ENCODE measurements at places on chromosomes 7 and 10.

DNA sequence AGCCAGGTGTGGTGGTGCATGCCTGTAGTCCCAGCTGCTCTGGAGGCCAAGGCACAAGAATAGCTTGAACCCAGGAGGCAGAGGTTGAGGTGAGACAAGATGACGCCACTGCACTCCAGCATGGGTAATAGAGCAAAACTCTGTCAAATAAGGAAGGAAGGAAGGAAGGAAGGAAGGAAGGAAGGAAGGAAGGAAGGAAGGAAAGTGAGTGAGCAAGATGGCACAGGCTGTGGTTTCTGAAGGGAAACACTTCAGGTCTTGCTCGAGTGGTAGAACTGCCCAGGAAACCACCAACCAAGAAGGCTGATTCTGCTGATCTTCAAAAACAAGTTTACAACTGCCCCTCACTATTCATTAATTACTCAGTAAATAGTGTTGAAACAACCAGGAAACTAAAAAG, 45.2 kb downstream of the EZH2 start:
- DNase-seq = no peak

DNA sequence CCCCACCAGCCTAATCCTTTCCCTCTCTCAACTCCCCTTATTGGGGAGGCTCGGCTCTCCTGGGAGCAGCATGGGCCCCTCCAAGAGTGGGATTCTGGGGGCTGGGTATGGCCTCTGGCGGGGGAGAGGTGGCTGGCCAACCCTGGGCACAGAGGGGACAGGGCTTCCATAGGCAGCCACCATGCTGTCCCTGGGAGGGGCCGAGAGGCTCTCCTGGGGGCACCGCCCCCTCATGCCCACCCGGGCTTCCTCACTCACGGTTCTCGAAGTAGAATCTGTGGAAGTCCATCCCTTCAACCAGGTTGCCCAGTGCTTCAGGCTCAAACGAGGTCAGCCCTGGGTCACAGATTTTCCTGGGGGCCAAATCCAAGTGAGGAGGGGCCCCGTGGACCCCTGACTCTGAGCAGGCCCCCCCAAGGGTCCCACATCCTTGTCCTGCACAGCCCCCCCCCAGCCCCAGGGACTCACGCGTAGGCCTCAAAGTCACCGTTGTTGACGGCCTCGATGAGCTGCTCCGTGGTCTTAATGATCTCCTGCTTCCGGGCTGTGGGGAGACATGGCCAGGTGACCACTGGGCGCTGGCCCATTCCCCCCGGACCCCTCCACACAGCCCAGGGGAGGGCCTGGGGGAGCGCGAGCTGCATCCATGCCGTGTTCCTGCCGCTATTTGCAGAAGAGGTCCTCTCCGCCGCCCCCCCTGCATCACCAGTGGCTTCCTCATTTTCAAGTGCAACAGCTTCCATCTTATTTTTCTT, 19.8 kb downstream of the YKT6 start:
- no peak for DNase-seq

DNA sequence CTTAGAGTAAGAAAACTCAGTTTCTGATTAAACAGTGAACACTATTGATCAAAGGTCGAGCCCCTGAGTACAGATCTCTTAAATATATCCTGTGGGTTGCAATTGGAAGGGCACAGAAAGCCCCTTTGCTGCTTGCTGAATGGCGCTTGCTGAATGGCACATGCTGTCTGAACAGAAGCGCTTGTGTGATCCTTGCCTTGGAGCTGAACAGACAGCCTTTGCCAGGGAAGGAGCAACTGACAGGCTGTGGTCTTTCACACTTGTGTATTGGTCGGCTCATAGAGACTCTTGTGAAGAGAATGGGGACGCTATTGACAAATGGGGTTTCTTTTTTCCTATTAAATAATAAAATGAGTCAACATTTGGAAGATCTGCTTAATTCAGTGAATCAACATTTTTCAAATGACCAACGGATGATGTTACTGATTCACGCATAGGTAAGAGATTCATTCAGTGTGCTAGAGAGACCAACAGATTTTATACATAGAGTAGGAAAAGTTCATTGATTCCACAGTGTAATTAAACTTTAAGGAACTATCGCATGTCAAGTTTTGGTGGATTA, 99.4 kb upstream of the TNS3 start:
- no peak for DNase-seq

DNA sequence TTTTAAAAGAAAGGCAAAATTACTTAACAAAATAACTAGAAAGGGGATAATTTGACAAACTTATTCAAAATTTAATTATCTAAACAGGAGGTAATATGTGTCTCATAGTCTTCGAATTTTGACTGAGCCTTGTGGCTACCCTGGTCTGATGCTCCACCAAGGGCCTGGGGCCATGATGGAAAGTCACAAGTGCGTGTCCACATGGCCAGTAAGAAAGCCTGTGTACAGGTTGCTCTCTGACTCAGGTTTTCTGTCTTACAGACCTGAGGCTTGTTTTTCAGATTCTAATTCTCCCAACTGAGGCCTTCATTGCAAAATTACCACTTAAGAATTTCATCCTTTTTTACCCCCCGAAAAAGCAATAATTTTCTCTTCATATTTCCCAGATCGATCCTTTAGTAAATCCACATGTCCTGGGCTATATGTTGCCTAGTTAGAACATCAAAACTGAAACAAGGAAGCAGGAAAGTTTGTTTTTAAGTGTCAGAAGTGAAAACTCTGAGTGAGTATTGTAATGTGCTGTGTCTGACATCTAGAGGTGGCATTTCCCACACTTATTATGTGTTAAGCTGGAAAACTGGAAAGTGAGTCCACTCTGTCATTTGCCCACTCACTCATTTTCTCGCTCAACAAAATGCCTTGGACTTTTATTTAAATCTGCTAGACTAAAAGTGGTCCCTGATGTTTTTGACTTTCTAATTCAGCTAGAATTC, 10.0 kb downstream of the CYP3A43 start:
- no peak for DNase-seq

GRCh38 chr7:67619175-67619574, 622.5 kb downstream of the TYW1 start:
- peak; percentile 80 for DNase-seq

DNA sequence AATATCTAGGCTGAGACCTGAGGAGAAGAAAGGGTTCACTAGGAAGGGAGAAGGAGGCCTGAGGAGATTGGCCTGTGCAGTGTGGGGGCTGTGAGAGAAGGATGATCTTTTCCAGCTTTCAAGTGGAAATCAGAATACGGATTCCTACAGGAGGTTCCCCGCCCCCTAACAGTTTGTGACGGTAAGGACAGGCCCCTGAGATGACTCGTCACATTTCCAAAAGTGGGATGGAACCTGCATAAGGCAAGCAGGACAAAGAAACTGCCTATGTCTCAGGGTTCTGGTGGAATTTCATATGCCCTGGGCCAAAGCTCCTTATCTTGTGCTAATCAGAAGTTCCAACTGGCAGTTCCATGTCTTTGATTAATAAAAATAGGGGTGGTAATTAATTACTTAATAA, 275.6 kb downstream of the SNX10 start:
- DNase-seq = no peak
